Amniotic epithelial cell (primary cell): ENCODE measurements at places on chromosomes 3 and 15.
A peak's percentile ranks its signal among the peaks of the same experiment; 100 is the strongest.

DNA sequence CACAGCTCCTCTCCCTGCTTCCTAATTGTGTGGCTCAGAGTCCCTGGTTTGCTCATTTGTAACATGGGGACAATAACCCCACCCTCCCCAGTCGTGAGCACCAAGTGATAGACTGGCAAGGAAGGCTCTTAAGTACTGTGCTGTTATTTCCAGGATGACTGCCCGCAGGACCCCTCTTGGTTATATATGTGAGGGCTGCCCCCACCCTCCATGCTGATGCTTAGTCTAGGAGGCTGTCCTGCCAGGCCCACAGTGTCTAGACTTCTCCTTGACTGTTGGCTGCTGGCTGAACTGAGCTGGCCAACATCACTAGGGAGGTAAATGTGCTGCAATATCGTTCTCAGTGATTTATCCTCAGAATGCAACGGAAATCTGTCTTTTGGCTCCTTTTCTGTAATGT, 45.1 kb downstream of the RAB11A start:
- DNase-seq, result no peak

DNA sequence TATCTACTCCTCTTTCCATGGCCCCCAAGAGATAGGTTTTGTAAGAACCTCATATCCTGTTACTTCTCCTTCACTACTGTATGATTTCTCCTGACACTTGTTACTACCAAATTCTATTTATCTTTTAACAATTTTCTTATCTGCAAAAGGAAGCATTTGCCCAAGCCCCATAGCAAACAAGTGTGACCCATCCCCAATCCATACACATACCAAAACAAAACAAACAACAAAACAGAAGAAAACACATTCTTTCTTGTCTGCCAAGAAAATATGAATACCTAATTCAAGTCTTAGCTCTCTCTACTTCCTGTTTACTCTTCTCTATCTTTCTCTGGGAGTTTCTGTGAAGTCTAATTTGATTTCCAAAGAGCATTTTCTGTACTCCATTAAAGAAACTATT, 39.0 kb upstream of the AADAC start:
- no peak for DNase-seq

DNA sequence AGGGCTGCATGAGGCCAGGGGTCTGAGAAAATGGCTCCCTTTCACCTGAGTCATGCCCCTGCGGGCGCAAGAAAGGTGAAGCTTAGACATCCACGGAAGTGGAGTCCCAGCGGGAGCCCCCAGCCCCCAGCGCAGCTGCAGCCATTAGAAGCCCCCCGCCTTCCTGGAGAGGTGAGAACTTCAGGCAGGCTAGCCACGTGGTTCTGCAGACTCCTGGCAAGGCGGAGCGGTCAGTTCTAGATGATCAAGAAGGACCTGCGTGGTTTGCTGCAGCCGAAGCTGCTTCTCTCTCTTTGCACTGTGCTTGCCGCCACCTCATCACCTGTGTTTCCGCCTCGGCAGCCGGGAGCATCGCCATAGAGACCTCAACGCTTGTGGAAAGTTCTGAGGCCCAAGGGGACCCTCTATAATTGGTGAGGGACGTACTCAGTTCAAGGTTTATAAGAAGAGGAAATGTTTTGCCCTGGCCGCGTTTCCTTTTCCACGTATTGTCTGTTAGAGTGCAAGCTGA, 15.8 kb upstream of the KCNMB3 start:
- no peak for DNase-seq

- no peak for DNase-seq
These were observed 747 bp downstream of the MYL3 start for GRCh38 chr3:46862369-46863025.

- no peak for DNase-seq
These were observed 348.6 kb upstream of the CCDC54 start for GRCh38 chr3:107028626-107029025.

GRCh38 chr15:101138913-101139880, 112.7 kb downstream of the CHSY1 start:
- DNase-seq, result peak; percentile 58

GRCh38 chr3:35224565-35225295, 414.6 kb upstream of the ARPP21 start:
- no peak for DNase-seq

DNA sequence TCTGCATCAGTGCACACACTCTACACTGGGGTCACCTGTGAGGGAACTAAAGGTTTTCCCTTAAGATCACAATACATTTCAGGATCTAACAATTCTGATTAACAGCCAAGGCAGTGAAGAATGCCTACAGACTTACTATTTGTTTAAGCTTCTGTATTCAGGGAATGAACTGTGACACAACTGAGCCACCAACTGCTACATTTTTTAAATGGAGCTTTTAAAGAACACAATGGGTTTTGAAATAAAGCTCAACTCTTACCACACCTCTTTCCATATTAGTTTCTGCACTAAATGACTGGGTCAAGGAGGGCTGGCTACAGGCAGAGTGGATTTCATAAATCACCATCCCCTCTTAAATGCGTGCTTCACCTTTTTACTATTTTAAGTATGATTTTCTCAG, 100.2 kb downstream of the TMCC1 start:
- DNase-seq, result peak; percentile 16

DNA sequence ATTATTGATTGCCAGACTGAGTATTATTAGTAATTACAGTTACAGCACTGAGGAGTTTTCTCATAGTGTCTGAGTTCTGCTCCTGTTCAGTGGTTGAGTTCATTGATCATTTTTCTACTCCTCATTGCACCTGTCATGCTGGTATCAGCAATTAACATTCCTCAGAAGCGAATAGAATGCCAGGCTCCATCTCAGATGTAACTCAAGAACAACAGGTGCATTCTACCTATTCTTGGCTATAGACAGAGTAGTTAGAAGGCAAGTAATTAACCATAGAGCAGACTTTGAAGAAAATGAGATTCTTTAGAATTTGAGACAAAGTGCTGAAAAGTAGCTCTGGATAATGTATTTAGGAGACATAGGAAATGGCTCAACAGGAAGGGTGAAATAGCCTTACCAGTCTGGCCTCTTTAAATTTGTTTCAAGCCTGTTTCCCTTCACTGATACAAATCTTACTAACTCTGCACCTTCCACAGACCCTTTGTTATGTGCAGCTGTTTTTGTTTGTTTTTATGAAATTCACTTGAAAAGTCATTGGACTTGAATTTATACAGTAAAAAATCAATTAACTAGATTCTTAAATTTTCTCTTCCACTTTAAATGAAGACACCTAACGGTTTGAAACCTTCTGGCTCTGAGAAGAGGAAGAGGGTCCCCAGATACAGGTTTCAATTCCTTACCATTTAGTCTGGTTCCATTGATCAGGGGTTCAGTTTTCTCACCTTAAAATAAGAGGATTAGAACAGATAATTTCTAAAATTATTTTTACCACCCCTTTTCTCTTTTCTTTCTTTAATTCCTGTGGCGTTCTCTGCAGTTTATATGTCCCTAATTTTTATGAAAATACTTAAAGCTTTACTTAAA, 109.6 kb downstream of the FNDC3B start:
- no peak for DNase-seq

DNA sequence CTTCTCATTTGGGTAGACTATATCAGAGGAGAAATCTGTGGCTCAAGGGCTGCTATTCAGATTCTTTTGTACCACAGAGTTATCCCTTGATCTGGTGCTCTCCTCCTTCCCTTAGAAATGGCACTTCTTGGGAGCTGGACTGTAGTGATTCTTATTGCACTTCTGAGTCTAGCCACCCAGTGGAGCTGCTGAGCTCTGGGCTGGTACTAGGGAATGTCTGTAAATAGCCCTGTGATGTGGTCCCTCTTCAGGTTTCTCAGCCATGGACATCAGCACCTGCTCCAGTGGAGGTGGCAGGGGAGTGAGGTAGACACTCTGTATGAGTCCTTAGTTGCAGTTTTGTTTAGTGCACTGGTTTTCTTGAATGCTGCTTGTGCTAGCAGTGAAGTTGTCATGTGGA, 1292.6 kb downstream of the SI start:
- DNase-seq, result peak; percentile 19

GRCh38 chr3:192902549-192902948, 15.1 kb downstream of the MB21D2 start:
- peak; percentile 87 for DNase-seq

DNA sequence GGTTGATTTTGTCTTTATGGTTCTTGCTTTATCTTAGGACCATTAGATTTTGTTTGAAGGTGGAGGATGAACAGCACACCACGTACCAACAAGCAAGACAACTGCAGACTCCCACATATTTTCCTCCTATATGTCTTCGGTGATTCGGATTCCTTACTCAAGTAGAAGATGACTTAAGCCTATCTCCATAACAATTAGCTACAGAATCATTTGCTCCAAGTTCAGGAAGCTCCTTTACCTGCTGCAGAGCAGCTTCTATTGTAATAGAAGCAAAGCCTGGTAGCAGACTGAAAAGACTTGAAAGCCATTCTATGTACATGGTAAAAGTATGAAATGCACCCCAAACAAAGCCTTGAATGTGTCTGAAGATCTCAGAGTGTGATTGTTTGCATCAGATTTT, 229.0 kb downstream of the SOX2 start:
- no peak for DNase-seq

DNA sequence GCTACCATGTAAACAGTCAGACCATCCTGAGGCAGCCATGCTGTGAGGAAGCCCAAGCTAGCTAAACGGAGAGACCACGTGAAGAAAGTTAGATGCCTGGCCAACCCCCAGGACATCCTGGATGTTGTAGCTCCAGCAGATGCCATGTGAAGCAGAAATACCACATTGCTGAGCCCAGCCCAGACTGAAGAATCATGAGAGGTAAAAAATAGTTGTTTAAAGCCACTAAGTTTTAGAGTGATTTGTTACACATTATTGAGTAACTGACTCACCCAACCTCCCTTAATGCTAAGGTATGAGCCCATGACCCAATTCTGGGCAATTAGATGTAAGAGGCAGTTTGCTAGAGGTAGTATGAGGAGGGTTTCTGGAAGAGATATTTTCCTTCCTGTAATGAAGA, 200.5 kb downstream of the THRB start:
- DNase-seq, result no peak

- DNase-seq, result peak; percentile 5
These were observed 48.7 kb upstream of the SKOR1 start for GRCh38 chr15:67776600-67776999.

DNA sequence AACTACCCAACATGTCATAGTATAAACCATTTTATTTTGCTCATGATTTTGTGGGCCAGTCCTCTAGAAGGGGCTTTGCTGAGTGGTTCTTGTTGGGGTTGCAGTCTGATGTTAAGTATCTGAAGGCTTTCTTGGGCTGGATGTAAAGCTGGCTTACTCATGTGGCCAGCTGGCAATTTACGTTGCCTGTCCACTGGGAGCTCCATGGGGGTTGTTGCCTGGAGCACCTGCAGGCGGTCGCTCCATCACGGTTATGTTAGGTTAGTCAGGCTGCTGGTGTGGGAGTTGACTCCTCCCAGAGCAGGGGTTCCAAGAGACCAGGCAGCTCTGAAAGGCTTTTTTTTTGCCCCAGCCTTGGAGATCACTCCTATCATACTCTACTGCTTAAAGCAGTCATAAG, 98.1 kb downstream of the NR1D2 start:
- DNase-seq, result no peak

- peak; percentile 11 for DNase-seq
These were observed 312.5 kb downstream of the C3orf38 start for GRCh38 chr3:88462230-88462629.

DNA sequence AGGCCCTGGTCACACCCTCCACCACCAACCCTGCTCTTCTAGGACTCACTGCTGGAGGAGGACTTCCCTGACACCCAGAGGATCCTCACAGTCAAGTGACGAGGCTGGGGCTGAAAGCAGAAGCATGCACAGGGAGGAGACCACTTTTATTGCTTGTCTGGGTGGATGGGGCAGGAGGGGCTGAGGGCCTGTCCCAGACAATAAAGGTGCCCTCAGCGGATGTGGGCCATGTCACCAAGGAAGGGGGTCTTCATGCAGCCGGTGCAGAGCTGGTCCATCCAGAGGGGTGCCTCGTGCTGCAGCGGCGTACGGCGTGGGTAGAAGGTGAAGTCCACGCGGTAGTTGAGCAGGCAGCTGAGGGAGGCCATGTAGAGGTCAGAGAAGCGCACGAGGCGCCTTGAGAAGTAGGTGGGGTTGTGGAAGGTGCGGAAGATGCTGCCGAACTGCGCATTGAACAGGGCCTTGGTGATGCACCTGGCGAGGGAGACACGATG, 9.4 kb downstream of the NT5DC2 start:
- DNase-seq, result no peak

- no peak for DNase-seq
These were observed 80.4 kb downstream of the CEP152 start for GRCh38 chr15:48730506-48730905.

DNA sequence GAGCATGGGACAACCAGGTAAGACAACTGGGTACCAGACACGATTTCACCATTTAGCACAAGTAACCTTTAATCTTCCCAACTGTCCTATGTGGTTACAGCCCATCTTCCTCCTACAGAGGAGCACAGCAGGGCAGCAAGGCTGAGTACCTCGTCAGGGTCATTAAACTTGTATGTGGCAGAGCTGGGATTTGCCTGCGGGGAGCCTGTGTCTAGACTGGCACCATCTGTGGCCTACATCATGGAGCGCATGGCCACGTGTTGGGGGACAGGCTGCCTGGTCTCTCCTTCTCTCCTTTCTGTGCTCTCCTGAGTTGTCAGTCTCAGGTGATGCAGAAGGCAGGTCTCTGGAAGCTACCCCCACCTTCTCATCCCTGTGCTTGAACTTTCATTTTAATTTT, 32.2 kb downstream of the GOLGA6A start:
- DNase-seq, result no peak

DNA sequence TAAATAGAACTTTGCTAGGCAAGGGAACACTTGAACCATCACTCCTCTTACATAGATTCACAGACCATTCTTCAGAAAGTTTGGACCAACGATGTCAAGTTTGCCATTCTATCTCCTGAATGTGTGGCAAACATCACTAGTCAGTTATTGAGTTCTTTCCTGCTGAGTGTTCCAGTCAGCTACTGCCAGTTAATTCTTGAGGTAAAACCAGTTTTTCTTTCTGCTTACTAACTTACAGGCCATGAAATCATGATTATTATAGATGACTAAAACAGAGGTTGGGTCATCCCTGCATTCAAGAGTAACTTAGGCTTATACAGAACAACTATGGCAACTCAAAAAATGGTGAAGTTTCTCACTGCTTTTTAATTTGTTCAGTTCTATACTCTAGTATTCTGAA, 88.2 kb downstream of the AP4E1 start:
- peak; percentile 69 for DNase-seq

- DNase-seq, result no peak
These were observed 14.6 kb downstream of the ZNF710 start for GRCh38 chr15:90015749-90016148.

DNA sequence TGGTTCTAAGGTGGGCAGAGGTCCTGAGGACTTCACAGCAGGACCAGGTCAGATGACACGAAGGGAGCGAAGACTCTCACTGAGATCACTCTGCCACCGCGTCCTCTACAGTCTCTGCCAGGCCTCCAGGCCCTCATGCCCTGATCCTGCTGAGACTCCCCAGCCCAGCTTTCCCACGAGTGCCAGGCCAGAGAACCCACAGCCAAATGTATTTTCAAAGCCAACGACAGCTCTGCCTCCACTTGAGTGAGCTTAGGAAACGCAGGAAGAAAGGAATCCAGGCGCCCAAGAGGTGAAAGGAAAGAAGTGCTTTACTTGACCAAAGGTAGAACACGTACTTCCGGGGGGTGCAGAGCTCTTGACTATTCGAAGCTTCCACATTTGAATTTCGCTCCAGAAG, 275.0 kb downstream of the XXYLT1 start:
- DNase-seq, result no peak
